ENCODE measurements at places on chromosomes 13 and 19.

DNA sequence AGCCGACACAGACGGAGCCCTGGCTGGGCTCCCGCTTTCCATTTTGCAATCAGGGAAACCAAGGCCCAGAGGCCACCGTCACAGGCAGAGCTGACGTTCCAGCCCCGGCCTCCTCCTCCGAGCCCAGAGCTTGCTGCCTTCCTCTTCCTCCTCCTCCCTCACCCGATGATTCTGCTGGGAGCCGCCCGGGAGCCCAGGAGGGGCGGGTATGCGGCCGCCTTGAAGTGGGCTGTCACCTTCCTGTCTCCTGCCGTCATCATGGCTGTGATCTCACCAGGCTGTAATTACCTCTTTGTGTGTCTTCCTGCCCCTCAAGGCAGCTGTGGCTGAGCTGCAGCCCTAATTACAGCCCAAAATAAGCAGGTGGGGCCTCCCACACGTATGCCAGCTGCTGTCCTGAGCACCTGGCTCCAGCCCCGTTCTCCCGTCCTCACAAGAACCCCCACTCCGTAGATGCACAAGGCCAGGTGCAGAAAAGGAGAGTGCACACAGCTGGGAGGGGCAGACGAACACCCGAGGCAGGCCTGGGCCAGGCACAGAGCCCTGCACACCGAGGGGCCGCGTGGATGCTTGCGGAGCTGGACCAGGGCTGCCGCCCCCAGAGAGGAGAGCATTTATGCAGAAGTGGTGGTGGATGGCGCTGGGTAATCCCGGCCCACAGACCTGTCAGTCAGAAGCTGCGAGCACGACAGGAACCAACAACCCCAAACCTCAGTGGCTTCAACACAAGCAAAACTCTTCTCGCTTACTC lies 4.0 kb downstream of the TPGS1 start:
- DNase-seq: peak; percentile 81

DNA sequence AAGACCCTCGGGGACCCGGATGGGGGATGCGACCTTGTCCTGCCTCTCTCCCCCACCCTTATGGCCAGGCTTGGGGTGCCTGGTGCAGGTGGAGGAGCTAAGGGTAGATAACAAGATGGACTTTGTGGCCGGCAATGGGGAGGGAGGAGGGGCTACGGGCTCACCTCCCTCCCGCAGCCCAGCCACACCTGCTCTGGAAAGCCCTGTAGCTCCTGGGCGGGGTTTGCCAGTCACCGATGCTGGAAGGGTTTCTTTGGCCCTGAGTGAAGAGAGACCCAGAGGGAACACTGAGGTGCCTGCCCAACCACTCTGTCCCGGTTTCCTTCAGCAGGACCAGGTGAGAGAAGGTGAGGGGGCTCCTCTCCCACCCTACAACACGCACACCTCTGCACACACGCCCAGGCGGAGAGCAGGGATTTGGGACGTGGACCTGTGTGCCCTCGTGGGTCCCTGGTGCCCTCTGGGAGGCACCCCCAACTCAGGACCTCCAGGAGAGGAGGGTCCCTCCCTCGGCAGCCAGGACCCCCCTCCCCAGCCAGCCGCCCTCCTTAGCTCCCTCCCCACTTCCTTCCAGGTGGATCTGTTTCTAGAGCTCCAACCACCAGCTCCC lies at the start of gene FUT2:
Gene FUT2, plus strand, starts transcription at position 229 of the 610 bp plus-strand sequence. CDS start 6,986 bp downstream, outside the sequence.
- no peak for DNase-seq

GRCh38 chr13:45630791-45631190 lies 15.3 kb upstream of the ERICH6B start:
- no peak for DNase-seq

DNA sequence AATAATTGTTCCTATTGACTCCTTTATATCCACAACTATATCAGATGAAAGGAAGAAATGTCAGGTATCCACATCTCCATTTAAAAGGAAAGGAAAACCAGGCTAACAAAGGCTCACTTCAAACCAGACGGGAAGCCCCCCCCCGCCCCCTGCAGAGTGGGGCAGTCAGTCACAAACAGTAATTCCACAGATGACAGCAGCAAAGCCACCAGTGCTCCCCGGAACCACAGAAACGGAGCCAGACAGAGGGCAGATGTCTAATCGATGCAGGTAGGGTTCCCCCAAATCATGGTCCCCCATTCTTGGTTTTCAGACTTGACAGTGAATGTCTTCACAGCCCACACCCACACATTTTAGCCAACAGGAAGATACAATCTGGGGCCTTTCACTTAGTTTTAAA lies 100.8 kb downstream of the STK24 start:
- peak; percentile 66 for DNase-seq

- DNase-seq: no peak
These were observed 34.0 kb upstream of the ZNF573 start for GRCh38 chr19:37813340-37813739.

DNA sequence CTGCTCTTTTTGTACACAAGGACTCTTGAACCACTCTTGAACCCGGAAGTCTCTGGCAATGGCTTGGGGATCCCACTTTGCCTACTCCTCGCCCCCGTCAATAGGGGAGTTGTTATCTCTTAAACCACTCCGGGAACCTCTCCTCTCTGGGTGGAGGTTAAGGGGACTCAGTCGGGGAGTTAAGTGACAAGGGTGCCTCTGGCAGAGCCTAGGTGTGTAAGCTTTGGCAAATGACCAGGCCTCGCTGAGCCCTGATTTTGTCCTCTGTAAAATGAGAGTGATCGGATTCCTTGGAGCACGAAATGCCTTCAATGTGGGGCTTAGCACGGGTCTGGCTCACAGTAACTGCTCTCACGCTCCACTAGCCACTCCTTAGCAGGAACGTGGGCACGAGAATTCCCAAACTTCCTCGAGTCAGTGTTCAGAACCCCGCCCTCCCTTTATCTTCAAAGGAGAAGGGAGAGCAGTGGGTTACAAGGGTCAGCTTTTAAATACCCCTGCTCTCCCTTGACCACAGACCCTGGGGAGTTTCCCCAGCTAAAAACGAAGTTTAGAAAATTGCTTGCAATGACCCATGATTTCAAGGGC lies 193.3 kb downstream of the KATNAL1 start:
- DNase-seq: no peak

GRCh38 chr13:28579322-28579721 lies 79.6 kb upstream of the POMP start:
- no peak for DNase-seq

- DNase-seq: no peak
These were observed 964 bp downstream of the PCDH17 start for GRCh38 chr13:57632276-57633140.

- DNase-seq: no peak
These were observed 1498.4 kb downstream of the EFNB2 start for GRCh38 chr13:105037110-105037509.

DNA sequence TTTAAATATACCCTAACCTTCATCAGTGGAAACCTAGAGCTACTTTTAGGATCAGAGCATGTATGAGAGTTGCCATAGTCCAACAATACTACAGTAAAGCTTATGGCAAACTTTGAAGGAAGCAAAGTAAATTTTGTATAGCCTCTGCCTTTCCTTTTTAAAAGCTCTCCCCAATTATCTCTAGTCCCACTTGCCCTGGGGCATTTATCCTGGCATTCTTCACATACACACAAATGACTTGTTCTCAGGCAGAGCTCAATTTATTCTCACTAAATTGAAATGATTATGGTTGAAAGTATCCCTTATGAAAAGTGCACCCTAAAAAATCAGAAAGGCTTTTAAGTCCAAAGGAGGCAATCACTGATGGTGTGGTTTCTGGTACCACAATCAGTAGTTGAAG lies 94.1 kb upstream of the UFM1 start:
- DNase-seq: no peak

DNA sequence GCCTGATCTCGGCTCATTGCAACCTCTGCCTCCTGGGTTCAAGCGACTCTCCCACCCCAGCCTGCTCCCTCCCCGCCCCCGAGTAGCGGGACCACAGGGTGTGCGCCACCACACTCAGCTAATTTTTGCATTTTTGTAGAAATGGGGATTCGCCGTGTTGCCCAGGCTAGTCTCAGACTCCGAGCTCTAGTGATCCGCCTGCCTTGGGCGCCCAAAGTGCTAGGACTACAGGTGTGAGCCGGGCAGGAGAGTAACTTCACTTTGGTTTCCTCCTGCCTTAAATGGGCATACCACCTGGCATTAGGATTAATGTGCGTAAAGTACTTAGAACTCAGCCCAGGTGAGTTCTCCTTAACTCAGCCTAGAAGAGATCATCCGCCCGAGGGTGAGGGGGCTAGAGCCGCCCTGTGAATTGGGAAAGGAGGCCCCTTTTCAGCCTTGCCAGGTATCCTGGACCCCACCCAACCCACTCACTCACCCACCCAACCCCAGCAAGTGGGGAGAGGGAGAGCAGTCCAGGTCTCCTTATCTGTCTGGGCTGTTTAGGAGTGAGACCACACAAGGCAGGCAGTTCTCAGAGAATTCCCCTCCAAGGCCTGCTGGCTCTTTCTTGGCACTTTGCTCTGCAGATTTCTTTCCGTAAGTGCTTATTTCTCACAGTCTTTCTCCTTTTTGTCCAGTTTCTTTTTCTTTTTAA lies 1.2 kb upstream of the ZFP36 start:
- DNase-seq: no peak

- DNase-seq: no peak
These were observed 126.2 kb upstream of the FNDC3A start for GRCh38 chr13:48849515-48849914.

DNA sequence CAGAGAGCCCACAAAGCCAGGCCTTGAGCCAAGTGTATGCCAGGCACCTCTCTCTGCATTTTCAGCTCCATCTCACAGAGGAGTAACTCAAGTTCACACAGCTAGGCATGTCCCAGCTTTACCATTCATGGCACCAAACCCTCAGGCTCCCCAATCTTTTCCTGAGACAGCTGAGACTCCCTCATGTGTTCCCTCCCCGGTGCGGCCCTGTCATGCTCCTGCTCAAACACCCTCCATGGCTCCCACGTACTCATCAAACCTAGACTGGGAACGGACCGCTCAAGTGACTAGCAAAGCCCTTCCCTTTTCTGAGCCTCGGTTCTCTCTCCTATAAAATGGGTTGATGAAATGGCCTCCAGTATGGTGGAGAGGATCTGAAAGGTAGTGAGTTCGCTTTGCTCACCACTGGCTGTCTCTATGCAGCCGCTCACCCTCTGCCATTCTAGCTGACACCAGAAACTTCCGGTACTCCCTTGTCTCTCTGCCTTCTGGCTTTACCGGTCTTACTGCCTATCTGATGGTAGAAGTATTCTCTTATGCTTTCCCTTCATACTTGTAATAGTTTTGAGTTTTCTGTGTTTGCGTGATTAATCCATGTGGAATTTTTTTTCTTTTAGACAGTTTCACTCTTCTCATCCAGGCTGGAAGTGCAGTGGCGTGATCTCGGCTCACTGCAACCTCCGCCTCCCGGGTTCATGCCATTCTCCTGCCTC lies 7.8 kb upstream of the SLC44A2 start:
- no peak for DNase-seq

- peak; percentile 60 for DNase-seq
These were observed at the start of gene FLT3 for GRCh38 chr13:28100150-28101121. Gene FLT3, minus strand, starts transcription at chr13:28100576. Its CDS starts 66 bp downstream, at chr13:28100510.

DNA sequence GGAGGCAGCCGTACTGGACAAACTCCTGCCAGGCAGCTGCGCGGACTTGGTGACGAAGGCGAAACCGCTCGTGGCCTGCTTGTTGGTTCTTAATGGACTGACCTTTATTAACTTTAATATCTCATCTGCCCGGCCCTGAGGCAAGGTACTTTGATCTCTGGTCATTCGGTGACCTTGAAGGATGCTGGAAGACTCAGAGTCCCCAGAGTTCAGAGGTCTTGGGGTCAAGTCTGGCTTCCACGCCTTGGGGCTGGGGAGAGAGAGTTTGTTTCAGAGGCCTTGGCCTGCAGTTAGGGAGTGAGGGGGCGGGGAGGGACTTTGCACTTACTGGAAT lies 9.6 kb upstream of the EMC10 start:
- DNase-seq: no peak

DNA sequence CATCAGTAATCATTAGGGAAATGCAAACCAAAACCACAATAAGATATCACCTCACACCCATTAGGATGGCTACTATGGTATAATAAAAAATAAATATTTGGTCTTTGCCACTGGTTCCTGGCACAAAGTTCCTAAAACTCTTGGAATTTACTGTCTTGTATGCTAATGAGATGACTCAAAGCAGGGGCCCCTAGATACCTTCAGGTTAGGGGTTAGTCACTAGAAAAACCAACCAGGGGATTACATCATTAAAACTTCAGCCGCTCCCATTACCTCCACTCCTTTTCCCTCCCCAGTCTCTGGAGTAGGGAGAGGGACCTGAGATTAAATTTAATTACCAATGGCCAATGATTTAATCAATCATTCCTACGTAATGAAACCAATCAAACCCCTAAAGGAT lies 49.6 kb downstream of the THSD1 start:
- no peak for DNase-seq

DNA sequence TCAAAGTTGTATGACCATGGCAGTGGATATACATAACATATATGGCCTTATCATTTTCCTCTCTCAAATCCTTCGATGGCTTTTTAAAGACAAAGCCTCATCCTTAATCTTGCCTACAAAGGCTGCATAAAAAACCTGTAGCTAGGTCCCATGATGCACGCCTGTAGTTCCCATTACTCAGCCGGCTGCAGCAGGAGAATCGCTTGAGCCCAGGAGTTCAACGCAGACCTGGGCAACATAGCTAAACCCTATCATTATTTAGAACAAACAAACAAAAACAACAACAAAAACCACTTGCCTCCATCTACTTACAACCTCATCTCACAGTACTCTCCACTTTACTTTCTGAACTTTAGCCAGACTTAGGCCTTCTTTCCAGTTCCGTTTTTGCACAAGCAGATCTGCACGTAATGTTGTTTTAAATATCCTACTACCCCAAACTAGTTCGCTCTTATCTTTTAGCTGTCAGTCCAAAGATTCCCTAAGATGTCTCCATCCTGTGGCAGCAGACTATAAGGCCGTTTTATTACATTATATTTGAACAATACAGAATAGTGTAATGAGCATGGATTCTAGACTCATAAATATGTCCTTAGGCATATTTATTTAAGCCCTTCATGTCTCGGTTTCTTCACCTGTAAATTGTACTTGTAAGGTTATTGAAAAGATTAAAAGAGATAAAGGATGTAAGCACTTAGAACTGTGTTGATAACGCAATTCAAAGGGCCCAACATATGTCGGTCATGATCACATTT lies 969 bp upstream of the POMP start:
- DNase-seq: no peak

DNA sequence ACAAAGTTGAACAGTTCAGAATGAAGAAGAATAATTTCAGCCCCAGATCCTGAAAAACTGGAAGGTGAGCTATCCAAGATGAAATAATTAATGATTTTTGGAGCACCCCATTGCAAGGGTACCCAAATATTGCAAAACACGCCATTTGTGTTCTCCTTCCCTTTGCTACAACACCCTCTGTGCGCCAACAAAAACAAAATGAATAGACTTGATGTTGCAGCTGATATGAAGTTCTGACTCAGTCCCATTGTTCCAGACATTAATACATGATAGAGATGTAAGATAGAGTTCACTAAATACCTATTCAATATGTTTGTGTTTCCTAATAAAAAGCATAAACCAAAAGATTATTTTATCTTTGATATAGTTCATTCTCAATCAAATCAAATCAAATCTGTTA lies 287.5 kb upstream of the SOX21 start:
- DNase-seq: no peak
